ENCODE measurements at places on chromosomes 7 and 10. TPM values are rescaled to one million over a fixed set of nuclear protein-coding genes. Genes with fewer than 3 reads are reported as not detected.

AGR3 gene
- not detected for total RNA-seq

HTR7 gene
- total RNA-seq, result 2.9 TPM

LSM5 gene
- 21.1 TPM for total RNA-seq

LIPN gene
- not detected for total RNA-seq

FAM25A gene
- not detected for total RNA-seq

AGK gene
- 15.8 TPM for total RNA-seq
